ENCODE measurements at places on chromosomes 6 and 20.

DNA sequence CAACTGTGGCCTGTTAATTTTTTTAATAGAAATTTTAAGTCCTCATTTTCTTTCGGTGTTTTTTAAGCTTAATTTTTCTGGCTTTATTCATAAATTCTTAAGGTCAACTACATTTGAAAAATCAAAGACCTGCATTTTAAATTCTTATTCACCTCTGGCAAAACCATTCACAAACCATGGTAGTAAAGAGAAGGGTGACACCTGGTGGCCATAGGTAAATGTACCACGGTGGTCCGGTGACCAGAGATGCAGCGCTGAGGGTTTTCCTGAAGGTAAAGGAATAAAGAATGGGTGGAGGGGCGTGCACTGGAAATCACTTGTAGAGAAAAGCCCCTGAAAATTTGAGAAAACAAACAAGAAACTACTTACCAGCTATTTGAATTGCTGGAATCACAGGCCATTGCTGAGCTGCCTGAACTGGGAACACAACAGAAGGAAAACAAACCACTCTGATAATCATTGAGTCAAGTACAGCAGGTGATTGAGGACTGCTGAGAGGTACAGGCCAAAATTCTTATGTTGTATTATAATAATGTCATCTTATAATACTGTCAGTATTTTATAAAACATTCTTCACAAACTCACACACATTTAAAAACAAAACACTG is 10.1 kb downstream of the HFE start:
- DNase-seq: peak; percentile 34

DNA sequence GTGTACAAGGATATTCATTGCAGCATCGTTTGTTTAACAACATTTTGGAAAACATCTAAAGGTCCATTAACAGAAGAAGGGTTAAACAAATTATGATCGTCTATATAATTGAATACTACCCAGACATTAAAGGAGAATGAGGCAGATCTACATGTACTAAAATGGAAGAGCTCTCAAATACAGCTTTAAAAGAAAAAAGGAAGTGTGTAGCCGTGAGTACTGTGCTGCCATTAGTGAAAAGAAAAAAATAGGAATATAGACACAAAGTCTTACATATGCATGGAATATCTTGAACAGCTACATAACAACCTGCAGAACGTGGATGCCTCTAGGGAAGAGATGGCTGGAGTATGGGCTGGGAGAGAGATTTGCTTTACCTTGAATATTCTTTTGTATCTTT is 37.9 kb downstream of the PRDM1 start:
- no peak for DNase-seq

DNA sequence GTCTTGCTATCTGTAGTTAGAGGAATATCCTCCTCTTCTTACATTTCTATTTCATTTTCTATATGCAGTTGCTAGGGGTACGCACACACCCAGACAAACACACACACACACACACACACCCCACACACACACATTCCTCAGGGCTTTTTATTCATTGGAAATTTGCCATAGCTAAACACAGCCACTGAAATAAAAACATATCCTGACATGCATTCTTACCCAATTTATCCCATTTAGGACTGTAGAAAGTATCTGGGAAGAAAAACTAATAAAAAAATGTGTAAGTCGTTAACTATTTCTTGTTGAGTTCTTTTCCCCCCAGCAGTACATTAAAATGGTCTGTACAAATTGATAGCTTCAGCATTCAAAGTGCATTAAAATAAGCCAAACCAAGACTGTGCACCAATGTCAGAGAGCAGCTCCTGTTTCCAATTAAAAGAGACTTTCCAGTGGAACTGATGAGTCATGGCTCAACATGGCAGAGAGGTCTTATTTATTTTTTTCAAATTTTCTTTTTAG is 357.9 kb upstream of the AGPAT4 start:
- DNase-seq: no peak

DNA sequence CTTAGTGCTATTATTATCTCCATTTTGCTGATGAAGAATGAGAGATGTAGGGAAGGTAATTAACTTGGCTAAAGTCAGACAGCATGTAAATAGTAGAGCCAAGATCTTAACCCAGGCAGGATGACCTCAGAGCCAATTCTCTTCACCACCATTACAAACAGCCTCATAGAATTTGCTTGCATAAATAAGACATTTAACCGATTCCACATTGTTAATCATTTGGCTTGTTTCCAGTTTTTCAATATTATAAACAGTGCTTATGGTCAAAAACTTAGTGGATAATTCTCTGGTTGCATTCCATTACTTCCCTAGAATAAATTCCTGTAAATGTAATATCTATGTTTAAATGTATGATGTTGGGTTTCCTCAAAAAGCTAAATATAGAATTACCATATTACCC is 19.1 kb upstream of the PRDM1 start:
- no peak for DNase-seq

DNA sequence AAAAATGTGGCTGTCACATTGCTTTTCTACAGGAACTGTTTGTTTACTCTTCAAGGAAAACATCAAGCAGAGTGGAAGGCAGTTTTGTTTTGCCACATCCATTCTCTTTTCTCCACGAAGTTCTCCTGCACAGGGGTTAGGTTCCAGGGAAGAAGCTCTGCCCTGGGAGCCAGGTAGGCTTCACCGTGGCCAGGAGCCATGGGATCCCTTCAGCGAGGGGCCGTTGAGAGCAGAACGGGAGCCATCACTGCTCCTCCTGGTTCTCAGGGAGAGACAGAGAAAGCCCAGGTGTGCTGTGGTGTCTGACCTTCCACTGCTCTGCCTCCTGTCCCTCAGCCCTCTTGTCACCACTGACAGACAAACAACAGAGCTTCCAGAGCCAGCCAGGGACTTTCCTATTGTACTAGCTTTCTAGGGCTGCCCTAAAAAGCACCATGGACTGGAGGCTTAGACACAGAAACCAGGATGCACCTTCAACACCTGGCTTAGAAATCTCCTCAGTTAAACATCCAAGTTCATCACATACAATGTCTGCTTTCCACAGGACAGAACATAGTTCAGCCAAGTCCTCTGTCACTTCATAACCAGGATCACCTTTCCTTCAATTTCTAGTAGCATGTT is 75.6 kb upstream of the SLC22A23 start:
- DNase-seq: no peak

DNA sequence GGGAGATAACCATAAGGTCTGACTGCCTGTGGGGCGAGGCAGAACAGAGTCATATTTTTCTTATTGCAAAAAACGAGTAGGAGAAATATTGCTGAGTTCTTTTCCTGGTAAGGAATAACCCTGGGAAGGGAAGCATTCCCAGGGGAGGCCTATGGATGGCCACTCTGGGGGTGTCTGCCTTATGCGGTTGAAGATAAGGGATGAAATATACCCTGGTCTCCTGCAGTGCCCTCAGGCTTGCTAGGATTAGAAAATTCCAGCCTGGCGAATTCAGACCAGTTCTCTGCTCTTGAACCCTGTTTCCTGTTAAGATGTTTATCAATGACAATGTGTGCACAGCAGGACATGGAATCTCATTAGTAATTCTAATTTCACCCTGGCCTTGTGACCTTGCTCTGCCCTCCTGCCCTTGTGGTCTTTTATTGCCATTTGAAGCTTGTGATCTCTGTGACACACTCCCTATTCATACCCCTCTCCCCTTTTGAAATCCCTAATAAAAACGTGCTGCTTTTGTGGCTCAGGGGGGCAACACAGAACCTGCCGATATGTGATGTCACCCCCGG is 491.1 kb upstream of the EYS start:
- DNase-seq: no peak

DNA sequence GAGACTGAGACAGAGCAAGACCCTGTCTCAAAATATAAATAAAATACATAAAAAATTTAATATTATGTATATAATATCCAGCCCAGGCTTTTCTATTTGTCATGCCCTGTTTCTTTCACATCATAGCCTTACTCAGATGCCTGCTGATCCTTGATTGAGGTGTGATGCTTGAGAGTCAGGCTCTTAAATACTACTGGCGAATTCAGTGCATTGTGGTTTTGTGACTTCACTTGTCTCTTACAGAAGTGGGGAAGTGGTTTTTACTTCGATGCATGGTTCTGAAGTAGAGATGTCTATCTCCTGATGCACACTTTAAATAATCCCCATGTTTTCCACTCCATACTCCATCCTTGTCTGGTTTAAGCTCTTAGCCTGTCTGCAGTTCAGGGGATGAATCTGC is 29.1 kb downstream of the ASXL1 start:
- DNase-seq: no peak

DNA sequence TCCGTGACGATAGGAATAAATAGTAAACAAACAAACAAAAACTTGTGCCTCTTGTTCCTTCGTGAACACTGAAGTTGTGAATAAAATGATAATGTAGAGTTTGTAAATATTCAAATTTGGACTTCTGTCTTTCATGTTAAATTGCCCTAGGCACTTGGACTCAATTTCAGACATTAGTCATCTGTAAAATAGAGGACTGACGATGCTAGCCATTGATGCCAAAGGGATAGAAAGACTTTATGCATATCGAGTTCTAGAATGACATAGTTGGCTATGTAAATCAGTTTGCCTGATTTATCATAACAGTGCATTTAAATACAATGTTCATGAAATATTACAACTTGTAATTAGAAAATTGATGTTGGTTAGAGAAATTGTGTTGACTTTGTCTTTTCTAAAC is 45.9 kb upstream of the FLRT3 start:
- DNase-seq: no peak

- no peak for DNase-seq
Measured at GRCh38 chr6:52514514-52514913, 62.3 kb downstream of the TRAM2 start.

DNA sequence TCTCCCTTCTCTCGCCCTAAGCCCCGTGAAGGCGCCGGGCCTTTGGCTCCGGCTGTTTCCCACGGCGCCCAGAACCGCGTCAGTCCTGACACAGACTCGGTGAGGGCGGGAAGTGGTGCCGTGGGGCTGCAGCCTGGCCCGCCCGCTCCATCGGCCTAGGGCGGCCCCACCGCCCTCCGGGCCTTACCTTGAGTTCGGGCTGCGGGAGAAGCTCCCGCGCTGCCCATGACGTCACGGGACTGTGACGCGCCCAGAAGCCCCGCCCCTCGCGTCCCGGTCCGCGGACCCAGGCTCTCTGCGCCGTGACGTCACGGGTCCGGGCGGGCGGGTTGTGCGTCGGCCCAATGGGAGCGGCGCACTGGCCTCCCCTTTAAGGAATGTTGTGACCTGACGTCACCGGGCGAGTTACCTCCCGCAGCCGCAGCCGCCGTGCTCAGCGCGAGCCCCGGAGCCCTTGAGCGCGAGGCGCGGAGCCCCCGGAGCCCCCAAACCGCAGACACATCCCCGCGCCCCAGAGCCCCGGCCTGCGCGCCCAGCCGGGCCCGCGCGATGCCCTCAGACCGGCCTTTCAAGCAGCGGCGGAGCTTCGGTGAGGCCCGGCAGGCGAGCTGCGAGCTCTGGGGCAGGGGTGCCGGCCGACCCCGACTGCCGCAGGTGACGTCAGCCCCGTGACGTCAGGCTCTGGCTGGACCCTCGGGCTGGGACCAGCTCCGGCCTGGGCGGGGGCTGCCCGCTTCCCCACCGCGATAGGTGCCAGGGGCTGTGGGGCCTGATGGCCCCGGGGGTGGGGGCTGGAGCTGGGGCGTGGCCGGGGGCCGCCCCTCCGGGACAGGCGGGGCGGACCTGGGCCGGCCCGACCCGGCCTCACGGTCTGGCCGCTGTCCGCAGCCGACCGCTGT is at the start of gene MAP1LC3A:
TSS of gene MAP1LC3A (plus strand) at position 399 of the 899 bp plus-strand sequence. CDS start at position 550, 151 bp downstream.
- peak; percentile 20 for DNase-seq

DNA sequence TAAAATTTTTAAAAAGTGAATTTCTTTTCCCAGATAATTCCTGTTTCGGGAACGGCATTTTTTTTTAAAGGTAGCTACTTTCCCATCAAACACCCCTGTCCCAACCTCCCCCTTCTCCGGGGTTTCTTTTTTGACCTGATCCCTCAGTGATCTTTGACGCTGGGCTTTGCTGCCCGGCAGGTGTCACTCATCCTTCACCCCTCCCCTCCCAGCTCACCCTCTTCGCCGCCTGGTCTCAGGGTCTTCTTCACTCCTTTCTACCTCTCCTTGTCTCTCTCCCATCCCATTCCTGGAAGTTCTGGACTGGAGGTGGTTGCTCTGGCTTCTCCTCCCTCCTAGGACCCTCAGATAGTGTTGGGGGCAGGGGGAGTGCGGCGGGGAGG is 329 bp upstream of the GPR6 start:
- DNase-seq: no peak

GRCh38 chr6:149228311-149228955 is 89.1 kb upstream of the TAB2 start:
- DNase-seq: no peak

DNA sequence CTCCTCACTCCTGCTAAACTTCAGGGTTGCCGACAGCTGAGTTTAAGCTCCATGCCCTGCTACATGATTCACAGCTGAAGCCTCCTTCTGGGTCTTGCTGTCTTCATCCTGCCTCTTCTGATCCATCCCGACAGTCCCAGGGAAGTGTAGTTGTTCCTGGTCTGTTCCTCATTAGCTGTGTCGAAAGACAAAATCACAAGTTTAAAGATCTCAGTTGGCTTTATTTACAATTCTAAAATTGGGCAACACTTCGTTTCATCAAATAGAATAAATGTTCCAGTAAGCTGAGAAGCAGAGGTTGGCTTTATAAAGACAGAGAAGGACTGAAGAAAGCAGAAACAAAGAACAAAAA is 4.1 kb upstream of the SLC2A10 start:
- no peak for DNase-seq

GRCh38 chr6:31328355-31328960 is 28.5 kb downstream of the HLA-B start:
- no peak for DNase-seq

DNA sequence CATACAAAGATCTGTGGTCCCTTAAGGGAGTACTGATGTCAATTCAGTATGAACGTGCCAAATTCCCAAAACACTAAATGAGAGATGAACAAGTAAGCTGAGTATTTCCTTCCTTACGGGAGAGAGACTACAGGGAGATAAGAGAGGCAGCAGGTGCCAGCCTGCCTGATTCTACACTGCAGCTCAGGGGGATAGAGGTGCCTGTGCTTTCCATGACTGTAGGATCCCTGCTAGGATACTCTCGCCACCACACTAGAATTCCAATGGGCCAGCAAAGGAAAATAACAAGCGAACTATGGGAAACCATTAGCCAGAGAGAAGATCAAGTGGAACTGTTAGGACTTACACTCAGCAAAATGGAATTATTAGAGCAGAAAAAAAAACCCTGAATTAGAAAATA is 198.5 kb upstream of the BTBD3 start:
- DNase-seq: no peak

DNA sequence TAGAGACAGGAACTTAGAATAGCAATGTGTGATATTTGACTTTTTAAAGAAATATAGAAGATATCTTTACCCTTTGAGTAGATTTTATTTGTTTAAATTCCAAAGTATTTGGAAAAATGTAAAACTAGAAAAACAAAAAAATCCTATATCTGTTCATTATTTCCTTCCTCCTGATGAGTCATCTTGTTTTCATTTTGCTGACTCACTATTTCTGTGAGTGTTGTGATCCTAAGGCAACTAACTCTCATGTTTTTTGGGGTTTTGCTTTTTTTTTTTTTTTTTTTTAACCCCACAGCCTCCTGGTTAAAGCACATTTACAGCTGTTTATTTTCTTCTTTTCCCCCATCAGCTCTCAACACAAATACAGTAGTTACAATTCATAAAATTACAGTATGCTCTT is 37.8 kb upstream of the THEMIS start:
- no peak for DNase-seq

Measured in NCI-H187 treated with DMSO at 0.1 percent for 48 hours (cell line).